Pancreas (tissue), 10 donors: ENCODE measurements at places on chromosomes 2 and 18.

DNA sequence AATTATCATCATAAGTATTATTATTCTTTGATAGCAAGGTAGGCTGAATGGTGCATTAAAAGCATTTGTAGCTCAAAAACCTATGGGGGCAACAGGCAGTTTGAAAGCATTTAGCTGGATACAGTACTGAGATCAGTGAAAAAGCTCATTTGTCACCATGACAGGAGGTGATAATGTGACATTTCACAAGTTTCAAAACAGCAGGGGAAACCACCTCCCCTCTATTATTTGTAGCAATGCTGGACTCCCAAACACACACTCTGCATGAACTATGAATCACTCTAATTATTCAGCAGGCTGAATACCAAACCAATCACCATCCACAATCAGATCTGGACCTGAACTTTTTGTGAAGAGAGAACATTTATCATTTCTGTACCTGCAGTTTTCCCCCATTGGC lies 63.4 kb downstream of the MYO5B start:
- H3K27ac ChIP-seq: no peak overlapping the region
- no peaks in the 10 kb centered on the region for H3K27me3 ChIP-seq
- H3K36me3 ChIP-seq: no peaks in the 10 kb centered on the region
- DNase-seq: no peak
- peaks cover 11% of the 10 kb centered on the region for H3K4me1 ChIP-seq

- H3K4me1 ChIP-seq: no peaks in the 10 kb centered on the region
- no peak overlapping the region for H3K4me3 ChIP-seq
- no peak overlapping the region for H3K27ac ChIP-seq
- no peaks in the 10 kb centered on the region for H3K36me3 ChIP-seq
- DNase-seq: no peak
These were observed 332.5 kb downstream of the PID1 start for GRCh38 chr2:228938629-228939028.

- no peak for DNase-seq
- no peaks in the 10 kb centered on the region for H3K36me3 ChIP-seq
- H3K27me3 ChIP-seq: no peaks in the 10 kb centered on the region
- no peak overlapping the region for H3K27ac ChIP-seq
These were observed 1.9 kb upstream of the ODC1 start for GRCh38 chr2:10449838-10450691.

DNA sequence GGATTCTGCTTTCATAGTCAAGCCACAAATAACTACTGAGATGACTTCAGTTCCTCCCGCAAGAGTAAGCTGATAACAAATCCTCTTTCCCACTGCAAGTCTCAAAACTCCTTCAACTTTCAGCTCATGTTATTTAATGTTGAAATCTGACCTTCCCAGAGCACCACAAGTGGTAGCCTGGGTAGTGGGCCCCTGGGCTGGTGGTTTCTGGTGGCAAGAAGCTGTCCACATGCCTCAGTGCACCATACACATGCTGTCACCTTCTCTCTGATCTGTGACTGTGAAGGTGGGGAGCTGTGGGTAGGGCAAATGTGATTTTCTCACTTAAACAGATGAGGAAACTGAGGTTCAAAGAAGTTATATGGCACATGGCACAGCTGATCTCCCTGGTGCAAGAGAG lies 246.1 kb upstream of the EPAS1 start:
- no peak for DNase-seq
- no peak overlapping the region for H3K4me3 ChIP-seq
- H3K27me3 ChIP-seq: no peaks in the 10 kb centered on the region
- H3K27ac ChIP-seq: no peak overlapping the region
- no peaks in the 10 kb centered on the region for H3K36me3 ChIP-seq

GRCh38 chr2:127790694-127791529 lies 20.1 kb downstream of the WDR33 start:
- no peaks in the 10 kb centered on the region for H3K27me3 ChIP-seq
- H3K27ac ChIP-seq: no peak overlapping the region
- DNase-seq: no peak
- H3K4me3 ChIP-seq: no peak overlapping the region
- no peaks in the 10 kb centered on the region for H3K4me1 ChIP-seq

- no peaks in the 10 kb centered on the region for H3K36me3 ChIP-seq
- no peak overlapping the region for H3K27ac ChIP-seq
- no peaks in the 10 kb centered on the region for H3K27me3 ChIP-seq
- DNase-seq: no peak
- no peaks in the 10 kb centered on the region for H3K4me1 ChIP-seq
These were observed 76.6 kb downstream of the RDH14 start for GRCh38 chr2:18483896-18484295.

GRCh38 chr18:71250191-71250590 lies 961.3 kb downstream of the SOCS6 start:
- H3K4me1 ChIP-seq: no peaks in the 10 kb centered on the region
- H3K36me3 ChIP-seq: no peaks in the 10 kb centered on the region
- H3K27me3 ChIP-seq: no peaks in the 10 kb centered on the region
- no peak overlapping the region for H3K27ac ChIP-seq
- no peak for DNase-seq

DNA sequence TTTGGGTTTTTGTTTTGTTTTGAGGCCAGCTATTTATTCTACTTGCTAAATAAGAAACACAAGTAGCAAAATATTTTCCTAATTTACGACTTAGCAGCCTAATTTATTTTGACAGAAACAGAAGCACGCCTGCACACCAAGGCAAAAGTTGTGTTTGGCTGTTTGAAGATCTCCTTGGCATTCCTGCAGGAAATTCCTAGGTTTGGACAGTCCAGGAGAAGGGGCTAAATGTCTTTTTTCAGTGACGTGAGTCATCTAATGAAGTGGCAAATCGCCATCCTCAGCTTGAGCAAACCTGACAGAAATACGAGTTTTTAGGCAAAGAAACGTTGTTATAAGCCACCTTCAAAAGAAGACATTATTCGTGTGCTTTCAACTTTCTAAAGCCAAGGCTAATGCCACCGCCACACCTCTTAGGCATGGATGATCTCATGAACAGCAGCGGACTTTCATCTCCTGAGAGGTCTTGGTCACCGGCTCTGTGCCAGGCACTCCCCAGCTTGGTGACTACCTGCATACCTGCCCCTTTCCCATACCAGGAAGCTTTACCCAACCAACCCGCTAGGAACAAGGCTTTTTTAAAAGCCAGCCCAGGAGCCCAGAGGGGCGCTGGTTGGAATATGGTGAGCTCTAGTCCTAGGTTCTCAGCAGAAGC lies 30.9 kb downstream of the STK39 start:
- H3K36me3 ChIP-seq: no peaks in the 10 kb centered on the region
- peaks cover 17% of the 10 kb centered on the region for H3K4me1 ChIP-seq
- no peaks in the 10 kb centered on the region for H3K27me3 ChIP-seq
- no peak overlapping the region for H3K27ac ChIP-seq
- no peak for DNase-seq

GRCh38 chr18:68234676-68235075 lies 480.2 kb downstream of the TMX3 start:
- no peak overlapping the region for H3K27ac ChIP-seq
- no peaks in the 10 kb centered on the region for H3K4me1 ChIP-seq
- H3K27me3 ChIP-seq: no peaks in the 10 kb centered on the region
- no peak overlapping the region for H3K4me3 ChIP-seq
- DNase-seq: no peak
- no peaks in the 10 kb centered on the region for H3K36me3 ChIP-seq

GRCh38 chr2:143264851-143265250 lies 135.6 kb downstream of the ARHGAP15 start:
- H3K36me3 ChIP-seq: no peaks in the 10 kb centered on the region
- no peaks in the 10 kb centered on the region for H3K27me3 ChIP-seq
- no peak overlapping the region for H3K27ac ChIP-seq
- no peak overlapping the region for H3K4me3 ChIP-seq

DNA sequence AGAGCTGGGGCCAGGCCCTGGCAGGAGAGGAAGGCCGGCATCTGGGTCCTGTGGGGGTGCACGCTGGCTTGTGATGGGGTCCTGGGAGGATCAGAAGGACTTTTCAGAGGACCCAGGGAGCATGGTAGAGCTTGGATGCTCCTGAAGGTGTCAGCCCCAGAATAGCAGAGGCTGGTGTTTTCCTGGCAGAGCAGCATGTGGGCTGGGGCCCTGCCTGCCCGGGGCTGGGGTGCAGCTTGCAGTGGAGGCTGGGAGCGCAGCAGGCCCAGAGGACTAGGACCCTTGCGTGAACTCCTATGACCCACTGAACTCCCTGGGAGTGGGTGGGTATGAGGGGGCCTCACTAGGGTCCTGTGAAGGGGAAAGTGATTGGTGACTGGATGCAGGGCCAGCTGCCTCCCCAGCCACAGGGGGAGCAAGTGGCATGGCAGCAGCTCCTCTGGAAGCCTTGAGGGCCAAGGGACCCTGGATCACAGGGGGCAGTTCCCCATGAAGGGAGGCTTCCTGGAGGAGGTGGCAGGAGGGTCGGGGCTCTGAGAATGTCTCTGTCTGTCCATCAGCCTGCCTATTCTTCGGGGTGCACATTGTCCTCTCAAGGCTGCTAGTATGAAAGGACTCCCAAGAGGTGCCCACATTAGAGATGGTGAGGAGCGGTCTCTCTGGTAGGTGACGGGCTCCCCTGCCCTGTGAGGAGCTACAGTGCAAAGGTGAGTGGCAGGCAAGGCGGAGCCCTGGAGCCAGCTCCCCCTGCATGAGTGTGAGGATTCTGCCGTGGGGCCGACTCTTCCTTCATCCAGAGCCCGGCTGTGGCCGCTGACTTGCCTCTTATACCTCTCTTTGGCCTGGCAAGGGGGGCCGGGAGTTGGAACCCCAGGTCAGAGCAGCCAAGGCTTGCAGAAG lies 249.0 kb downstream of the DYSF start:
- H3K27me3 ChIP-seq: no peaks in the 10 kb centered on the region
- H3K27ac ChIP-seq: no peak overlapping the region

DNA sequence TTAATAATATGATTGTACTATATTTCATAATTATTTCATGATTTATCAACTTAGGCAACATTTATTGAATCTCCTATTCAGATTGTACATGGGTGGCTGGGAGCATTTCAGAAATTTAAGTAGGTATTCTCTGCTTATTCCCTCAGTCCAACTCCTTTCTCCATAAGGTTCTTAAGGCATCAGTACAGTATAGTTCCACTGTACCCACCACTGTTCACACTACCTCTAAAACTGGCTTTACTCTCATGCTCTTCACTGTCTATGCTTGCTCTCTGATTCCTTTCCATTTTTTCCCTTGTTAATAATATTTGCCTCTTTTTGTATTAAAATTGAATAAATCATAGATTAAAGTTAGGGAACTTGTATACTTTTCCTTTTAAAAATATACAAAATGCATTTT lies 89.8 kb downstream of the EHBP1 start:
- DNase-seq: no peak
- H3K27ac ChIP-seq: no peak overlapping the region
- H3K4me3 ChIP-seq: no peak overlapping the region
- H3K27me3 ChIP-seq: no peaks in the 10 kb centered on the region
- no peaks in the 10 kb centered on the region for H3K36me3 ChIP-seq
- peaks cover 49% of the 10 kb centered on the region for H3K4me1 ChIP-seq

DNA sequence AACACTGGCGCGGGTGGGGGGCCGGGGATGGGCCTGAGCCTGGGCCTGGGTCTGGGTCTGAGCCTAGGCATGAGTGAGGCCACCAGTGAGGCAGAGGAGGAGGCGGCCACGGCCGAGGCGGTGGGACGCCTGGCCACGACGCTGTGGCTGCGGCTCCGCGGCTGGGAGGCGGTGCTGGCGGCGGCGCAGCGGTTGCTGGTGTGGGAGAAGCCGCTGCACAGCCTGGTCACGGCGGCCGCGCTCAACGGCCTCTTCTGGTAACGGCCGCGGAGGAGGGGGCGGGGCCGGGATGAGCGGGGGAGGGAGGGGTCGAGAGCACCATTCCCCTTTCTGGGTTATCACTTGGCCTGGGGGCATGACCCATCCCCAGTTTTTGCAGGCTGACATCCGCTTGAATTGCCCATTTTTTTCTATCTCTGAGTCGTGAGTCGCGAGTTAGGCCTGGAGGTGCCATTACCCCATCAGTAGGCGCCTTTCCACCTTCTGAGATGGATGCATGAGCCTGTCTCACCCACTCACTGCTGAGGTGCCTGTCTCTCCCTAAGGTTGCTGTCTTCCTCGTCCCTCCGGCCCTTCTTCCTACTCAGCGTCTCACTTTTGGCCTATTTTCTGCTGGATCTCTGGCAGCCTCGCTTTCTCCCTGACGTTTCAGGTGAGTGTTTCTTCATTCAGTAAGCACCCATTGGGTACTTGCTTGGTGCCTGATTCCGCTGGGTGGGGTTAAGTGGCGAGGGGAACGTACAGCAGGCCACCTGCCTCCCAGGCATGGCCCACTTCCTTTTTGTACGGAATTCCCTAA lies 501 bp downstream of the RETREG2 start:
- DNase-seq: peak; percentile 44
- H3K36me3 ChIP-seq: no peaks in the 10 kb centered on the region
- no peaks in the 10 kb centered on the region for H3K27me3 ChIP-seq
- H3K4me1 ChIP-seq: peaks cover 19% of the 10 kb centered on the region
- peak overlapping the region; percentile 94 for H3K27ac ChIP-seq

GRCh38 chr2:168114040-168114439 lies 133.4 kb downstream of the STK39 start:
- H3K27me3 ChIP-seq: no peaks in the 10 kb centered on the region
- H3K4me3 ChIP-seq: no peak overlapping the region
- H3K27ac ChIP-seq: no peak overlapping the region

- no peaks in the 10 kb centered on the region for H3K36me3 ChIP-seq
- no peaks in the 10 kb centered on the region for H3K27me3 ChIP-seq
- H3K4me1 ChIP-seq: peaks cover 5% of the 10 kb centered on the region
- peak overlapping the region; percentile 76 for H3K4me3 ChIP-seq
- peak overlapping the region; percentile 86 for H3K27ac ChIP-seq
These were observed 1.2 kb downstream of the ANKRD53 start for GRCh38 chr2:70979626-70980025.
